ENCODE measurements at places on chromosomes 6 and 20.

GRCh38 chr20:52552181-52552872 is 360.7 kb upstream of the ZFP64 start:
- DNase-seq = no peak

DNA sequence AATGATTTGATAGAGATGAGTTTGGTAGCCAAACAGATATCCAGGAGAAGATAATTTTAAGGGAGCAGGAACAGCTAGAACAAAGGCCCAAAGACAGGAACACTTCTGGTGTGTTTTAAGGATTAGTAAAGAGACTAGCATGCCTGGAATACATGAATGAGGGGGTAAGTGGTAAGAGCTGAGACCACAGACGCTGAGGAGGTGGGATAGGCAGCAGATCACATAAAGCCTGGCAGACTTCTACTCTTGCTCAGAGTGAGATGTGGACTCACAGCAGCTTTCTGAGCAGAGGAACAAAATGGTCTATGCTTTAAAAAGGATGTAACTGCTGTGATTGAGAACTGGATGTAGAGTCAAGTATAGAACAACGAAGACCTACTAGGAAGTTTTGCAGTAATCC is 100.1 kb downstream of the EPHA7 start:
- no peak for DNase-seq

DNA sequence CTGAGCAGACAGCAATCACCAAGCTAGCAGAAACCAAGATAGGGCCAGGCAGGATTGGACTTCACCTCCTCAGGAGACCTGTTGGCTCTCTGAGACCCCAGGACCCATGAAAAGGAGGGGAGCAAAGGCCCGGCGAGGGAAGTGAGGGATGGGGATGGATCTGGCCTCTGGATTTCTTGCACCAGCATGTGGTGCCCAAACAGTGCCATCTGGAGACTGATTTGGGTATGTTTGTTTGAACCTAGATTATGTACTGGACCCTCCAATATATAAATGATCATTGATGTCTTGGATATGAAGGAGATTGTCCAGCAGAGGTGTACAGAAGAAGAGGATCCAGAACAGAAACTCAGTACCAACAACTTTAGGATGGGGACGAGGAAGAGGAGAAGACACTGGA is 83.4 kb upstream of the LY86 start:
- DNase-seq = no peak

GRCh38 chr6:154478701-154479060 is 31.8 kb downstream of the CNKSR3 start:
- no peak for DNase-seq

DNA sequence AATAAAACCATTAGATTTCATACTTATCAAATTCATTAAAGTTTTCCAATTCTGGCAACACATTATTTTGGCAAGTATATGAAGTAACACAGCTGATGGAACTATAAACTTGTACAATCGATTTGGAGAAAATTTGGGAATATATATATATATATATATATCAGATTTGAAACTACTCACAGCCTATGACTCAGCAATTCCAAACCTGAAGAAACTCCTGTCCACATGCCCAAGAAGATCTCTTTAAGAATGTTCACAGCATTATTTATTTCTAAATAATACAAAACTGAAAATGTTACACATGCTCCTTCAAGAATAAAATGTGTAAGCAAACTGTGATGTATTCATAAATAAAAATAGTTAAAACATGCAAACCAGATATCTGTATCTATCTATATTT is 270.1 kb downstream of the TFAP2A start:
- DNase-seq = no peak

GRCh38 chr6:155165029-155165710 is 98.6 kb upstream of the CLDN20 start:
- DNase-seq = no peak

DNA sequence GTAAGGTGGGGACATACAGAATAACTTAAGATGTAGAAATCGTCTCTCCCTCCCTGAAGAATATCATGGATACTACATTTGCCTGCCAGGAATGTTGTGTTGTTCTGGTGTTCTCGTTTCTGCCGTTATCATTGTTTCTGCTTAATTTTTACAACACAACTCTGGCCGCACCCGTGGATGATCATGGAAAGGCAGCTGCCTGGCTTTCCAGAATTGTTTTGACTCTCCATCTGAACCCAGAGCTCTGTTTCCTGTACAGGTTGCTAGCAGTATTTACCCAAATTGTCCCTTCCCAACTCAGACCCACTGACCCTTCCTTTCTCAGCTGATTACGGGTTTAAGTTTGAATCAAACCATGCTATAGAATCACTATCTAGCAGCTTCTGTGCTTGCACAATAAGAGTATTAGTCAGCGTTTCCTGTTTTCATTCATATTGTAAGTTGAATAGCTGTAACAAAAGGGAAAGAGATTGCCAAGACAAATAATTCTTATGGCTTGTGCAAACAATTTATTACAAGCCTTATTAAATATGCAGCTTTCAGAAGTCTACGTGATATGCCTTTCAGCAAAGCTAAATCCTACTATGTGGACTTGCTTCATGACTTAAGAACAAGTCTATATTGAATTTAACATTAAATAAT is 139.0 kb downstream of the MTHFD1L start:
- no peak for DNase-seq

DNA sequence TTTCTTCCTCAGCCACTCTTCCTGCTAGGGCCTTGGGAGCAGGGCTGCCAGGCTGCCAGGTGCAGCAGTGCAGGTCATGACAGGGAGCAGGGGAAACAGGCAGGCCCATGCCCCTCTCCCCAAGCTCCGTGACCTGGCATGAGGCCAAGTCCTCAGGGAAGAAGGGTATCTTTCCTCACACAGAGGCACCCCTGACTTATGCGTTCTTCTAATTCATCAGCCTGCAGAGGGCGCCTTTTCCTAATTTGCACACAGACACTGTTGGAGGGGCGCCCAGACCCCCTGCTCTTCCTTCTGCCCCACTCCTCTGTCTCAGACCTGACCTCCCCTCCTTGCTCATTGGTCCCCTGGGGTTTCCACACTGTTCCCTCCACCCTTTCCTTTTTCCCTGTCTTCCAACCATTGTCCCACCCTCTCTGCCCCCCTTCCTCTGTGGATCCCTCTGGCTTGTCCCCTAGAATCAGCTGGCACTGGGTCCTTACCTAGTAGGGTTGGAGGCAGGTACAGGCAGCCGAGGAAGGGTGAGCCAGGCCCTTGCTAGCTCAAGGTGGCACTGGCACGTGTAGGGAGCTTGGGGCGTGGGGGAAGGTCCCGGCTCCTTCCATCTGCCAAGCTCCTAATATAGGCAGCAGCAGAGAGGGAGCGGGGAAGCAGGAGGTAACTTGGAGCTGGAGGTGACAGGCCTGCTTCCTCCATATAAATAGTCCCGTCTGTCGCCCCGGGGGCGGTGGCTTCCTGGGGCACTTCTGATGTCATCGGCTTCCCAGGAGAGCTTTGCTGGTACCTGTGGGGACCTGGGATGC is 154.9 kb upstream of the MLN start:
- peak; percentile 77 for DNase-seq

- DNase-seq = no peak
Measured at GRCh38 chr20:24787621-24788020, 161.4 kb upstream of the CST7 start.

DNA sequence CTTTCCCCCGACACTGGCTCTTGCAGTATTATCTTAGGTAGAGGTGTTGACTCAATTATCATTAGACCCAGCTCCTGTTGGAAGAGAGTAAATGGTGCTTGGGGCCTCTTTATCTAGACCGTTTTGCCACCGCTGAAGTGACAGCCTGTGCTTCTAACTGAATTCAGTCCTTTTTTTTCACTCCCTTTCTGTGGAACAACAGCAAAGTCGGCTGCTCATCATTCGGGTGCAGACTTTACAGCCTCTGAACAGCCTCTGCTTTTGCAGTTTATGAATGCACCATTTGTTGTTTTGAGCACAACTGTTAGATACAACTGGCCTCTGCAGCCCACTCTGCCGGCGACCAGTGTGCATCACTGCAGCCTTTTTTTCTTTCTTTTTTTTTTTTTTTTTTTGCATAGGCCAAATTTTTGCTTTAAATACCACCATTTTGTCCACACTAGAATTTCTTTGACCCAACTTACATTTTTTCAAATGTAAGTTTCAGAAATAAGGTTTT is 35.8 kb downstream of the RREB1 start:
- DNase-seq = peak; percentile 95

DNA sequence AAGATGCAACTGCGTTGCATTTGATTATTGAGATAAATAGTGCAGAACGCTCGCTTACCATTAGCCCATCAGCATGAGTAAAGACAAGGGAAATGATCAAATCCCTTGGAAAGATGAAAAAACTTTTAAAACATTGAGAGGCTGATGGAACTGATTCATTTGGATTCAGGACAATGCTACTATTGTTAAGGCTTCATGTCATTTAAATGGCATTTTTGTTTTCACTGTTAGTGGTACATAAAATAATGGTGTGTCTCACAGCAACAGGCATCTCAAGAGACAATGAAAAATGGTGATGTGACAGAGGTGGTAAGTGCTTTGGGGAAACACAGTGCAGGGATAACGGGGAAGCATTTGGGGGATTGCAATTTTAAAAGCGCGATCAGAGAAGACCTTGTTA is 159.7 kb upstream of the KCNG1 start:
- DNase-seq = no peak

- DNase-seq = no peak
Measured at GRCh38 chr6:44020664-44021425, 106.4 kb downstream of the MRPL14 start.

GRCh38 chr6:24353861-24354260 is 4.0 kb downstream of the DCDC2 start:
- no peak for DNase-seq

DNA sequence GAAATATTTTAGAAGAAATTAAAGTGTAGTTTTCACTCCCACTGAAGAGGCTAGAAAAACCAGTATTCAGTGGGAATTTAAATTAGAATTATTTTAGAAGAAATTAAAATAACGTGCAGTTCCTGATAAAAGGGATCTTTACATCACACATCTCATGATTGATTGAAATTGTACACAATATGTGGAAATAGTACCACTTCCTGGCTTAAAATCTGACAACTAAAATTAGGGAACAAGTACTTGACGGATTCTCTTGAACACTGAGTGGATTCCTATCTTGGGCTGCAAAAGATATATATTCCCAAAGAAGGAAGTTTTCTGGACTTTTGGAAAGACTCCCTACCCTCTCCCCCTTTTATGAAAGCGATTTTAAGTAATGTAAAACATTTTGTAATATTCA is 14.6 kb upstream of the MTCL3 start:
- no peak for DNase-seq

GRCh38 chr20:8693709-8694108 is 375.2 kb upstream of the PLCB4 start:
- DNase-seq = no peak

- DNase-seq = no peak
Measured at GRCh38 chr6:163565140-163565539, 150.6 kb downstream of the QKI start.

DNA sequence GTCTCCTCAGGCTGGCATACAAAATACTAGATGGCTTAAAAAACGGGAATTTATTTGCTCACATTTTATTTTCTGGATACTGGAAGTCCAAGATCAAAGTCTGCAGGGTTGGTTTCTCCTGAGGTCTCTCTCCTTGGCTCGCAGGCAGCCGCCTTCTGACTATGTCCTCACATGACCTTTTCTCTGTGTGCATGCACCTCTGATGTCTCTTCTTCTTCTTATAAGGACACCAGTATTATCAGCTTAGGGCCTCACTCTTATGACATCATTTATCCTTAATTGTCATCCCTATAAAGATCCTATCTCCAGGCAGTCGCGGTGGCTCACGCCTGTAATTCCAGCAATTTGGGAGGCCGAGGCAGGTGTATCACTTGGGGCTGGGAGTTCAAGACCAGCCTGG is 9.3 kb upstream of the TRIM27 start:
- DNase-seq = no peak

DNA sequence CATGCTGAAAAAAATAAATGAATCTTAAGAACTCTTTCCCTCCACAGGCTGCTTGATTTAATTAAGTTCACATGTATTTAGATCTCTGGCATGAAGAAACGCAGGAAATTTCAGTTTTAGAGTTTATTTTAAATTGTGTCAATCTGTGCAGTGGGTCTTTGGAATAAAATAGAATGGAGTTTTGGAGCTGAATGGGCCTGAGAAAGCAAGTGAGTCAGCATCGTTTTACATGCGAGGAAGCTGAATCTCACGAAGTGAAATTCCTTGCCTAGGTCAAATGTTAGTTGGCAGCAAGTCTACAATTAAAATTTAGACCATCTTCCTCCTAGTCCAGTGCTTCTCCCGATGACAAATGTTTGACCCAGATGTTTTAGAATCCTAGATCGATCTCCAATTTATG is 22.4 kb downstream of the MAP7 start:
- DNase-seq = no peak

GRCh38 chr6:113493991-113494390 is 363.2 kb upstream of the MARCKS start:
- DNase-seq = no peak

- peak; percentile 4 for DNase-seq
Measured at GRCh38 chr6:50791900-50792508, 26.7 kb upstream of the TFAP2B start.

DNA sequence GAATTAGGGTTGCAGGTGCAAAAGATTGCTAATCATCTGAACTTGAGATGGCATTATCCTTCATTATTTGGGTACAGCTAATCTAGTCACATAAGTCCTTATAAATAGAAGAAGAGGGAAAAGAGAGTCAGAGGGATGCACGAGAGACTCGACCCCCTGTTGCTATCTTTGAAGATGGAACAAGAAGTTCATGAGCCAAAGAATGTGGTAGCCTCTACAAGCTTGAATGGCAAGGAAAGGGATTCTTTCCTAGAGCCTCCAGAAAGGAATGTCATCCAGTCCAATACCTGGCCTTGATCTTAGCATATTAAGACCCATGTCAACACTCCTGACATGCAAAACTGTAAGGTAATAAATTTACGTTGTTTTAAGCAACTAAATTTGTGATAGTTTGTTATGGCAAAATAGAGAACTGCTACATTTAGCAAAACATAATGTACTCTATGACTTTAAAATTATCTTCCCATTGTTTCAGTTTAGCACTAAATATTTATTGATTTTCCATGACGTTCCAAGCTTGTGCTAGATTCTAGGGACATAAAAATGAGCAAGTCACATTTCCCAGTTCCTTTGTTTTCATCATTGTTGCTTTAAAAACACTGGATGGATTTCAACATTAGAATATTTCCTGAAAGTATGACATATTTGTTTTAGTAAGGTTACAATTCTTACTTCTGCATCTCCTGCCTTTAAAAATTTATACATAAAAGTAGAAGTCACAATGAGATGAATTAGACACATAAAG is 12.7 kb downstream of the MANEA start:
- no peak for DNase-seq

- DNase-seq = no peak
Measured at GRCh38 chr6:44129841-44130322, 2.5 kb downstream of the TMEM63B start.

GRCh38 chr20:7500231-7500663 is 440.0 kb downstream of the HAO1 start:
- no peak for DNase-seq

- DNase-seq = no peak
Measured at GRCh38 chr6:14313248-14313647, 195.7 kb downstream of the CD83 start.
